Kidney (tissue), 22 donors: ENCODE measurements at places on chromosomes 2 and 18. TPM values are rescaled to one million over a fixed set of nuclear protein-coding genes. Genes with fewer than 3 reads are reported as not detected.

- H3K4me3 ChIP-seq, result no peak overlapping the region
- no peak for DNase-seq
- no peaks in the 10 kb centered on the region for H3K36me3 ChIP-seq
- H3K27me3 ChIP-seq, result no peaks in the 10 kb centered on the region
- no peak overlapping the region for H3K27ac ChIP-seq
- H3K4me1 ChIP-seq, result no peaks in the 10 kb centered on the region
Observed at GRCh38 chr2:214104967-214105366, 305.9 kb upstream of the VWC2L start.

CLEC4F gene
- 0.72 TPM for total RNA-seq

DNA sequence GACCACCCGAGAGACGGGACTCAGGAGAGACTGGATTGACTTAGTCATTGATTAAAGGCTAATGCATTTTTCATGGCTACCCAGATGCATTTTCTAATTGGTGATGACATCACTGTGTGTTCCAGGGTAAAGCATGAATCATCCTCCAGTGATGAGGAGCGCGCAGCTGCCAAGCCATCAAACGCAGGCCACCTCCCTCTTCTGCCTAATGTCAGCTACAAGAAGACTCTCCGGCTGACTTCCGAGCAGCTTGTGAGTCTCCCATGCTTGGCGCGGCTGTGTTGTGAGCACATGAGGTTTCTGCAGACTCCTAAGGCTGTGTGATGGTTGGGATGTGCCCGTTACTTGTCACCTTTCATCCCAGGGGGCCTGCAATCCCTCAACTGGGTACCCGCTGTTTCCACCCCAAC, 56.4 kb downstream of the LPIN1 start:
- no peaks in the 10 kb centered on the region for H3K4me1 ChIP-seq
- no peak overlapping the region for H3K4me3 ChIP-seq

DNA sequence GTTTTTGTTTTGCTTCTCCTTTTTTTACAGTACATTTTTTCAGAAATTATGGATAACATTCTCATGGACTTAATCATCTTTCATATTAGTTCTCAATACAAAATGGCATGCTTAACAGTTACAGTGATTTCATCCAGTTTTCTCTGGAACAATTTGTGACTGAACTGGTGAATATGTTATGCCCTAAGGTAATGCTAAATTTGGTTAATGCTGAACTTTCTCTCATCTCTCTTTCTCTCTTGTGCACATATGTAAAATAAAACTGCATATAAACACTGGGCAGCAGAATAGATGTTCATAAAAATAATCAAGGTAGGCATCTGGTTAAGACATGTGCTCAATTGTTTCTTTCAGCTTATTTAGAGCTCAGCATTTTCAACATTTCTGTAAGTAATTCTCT, 196.3 kb upstream of the TMEFF2 start:
- no peaks in the 10 kb centered on the region for H3K4me1 ChIP-seq
- H3K36me3 ChIP-seq, result no peaks in the 10 kb centered on the region
- no peak overlapping the region for H3K4me3 ChIP-seq
- H3K27ac ChIP-seq, result no peak overlapping the region
- no peaks in the 10 kb centered on the region for H3K27me3 ChIP-seq
